ENCODE measurements at places on chromosomes 16 and 17.

GRCh38 chr16:15435216-15435864, 952 bp downstream of the BMERB1 start:
- H3K27me3 ChIP-seq, result peaks cover 20% of the 10 kb centered on the region
- DNase-seq, result peak; percentile 5
- H3K4me3 ChIP-seq, result peak overlapping the region; percentile 82
- peaks cover 12% of the 10 kb centered on the region for H3K4me1 ChIP-seq

DNA sequence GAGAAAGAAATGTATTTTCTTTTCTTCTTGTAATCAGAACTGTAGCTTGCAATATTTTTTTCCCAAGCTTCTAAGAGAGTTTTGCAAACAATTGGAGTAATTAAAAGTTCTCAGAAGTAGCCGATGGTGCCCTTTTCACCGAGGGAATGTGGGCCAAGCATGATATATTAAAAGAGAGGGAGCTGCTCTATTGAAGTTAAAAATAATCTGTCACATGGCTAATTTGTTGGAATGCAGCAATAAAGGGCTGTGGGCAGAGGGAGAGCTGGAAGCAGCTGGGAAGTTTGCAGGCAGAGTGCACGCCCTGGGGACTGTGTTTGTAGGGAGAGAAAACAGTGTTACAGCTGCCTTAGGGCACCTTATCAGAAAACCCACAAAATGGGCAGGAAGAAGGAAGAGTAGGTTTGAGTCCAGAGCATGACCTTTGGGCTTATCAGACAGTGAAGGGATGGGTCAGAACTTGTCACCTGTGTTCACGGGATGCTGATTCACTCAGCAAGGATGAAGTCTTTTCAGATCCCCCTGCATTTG, 18.5 kb upstream of the TERF2 start:
- H3K36me3 ChIP-seq, result no peaks in the 10 kb centered on the region
- H3K4me1 ChIP-seq, result peaks cover 9% of the 10 kb centered on the region
- H3K27ac ChIP-seq, result no peak overlapping the region
- DNase-seq, result no peak
- no peak overlapping the region for H3K4me3 ChIP-seq

GRCh38 chr17:38554430-38555350, 51.1 kb downstream of the SRCIN1 start:
- H3K4me1 ChIP-seq, result peaks cover 16% of the 10 kb centered on the region
- H3K4me3 ChIP-seq, result no peak overlapping the region
- DNase-seq, result no peak
- no peaks in the 10 kb centered on the region for H3K36me3 ChIP-seq

- no peaks in the 10 kb centered on the region for H3K27me3 ChIP-seq
- no peak for DNase-seq
- H3K27ac ChIP-seq, result no peak overlapping the region
- H3K4me1 ChIP-seq, result no peaks in the 10 kb centered on the region
- H3K4me3 ChIP-seq, result no peak overlapping the region
Measured at GRCh38 chr17:321386-321941, 31.1 kb downstream of the RPH3AL start.

- peaks cover 56% of the 10 kb centered on the region for H3K36me3 ChIP-seq
- no peak overlapping the region for H3K27ac ChIP-seq
- H3K4me3 ChIP-seq, result no peak overlapping the region
Measured at GRCh38 chr16:68179855-68180254, 56.1 kb downstream of the ESRP2 start.

- no peaks in the 10 kb centered on the region for H3K4me1 ChIP-seq
- H3K27ac ChIP-seq, result no peak overlapping the region
- no peak for DNase-seq
Measured at GRCh38 chr16:55047331-55047730, 116.7 kb downstream of the IRX5 start.

GRCh38 chr16:23642246-23642774, 1.0 kb downstream of the DCTN5 start:
- peaks cover 43% of the 10 kb centered on the region for H3K36me3 ChIP-seq
- no peak for DNase-seq
- no peaks in the 10 kb centered on the region for H3K27me3 ChIP-seq
- H3K27ac ChIP-seq, result peak overlapping the region; percentile 96
- H3K4me3 ChIP-seq, result peak overlapping the region; percentile 100

- H3K36me3 ChIP-seq, result no peaks in the 10 kb centered on the region
- H3K27ac ChIP-seq, result no peak overlapping the region
- H3K27me3 ChIP-seq, result peaks cover 20% of the 10 kb centered on the region
Measured at GRCh38 chr17:34894964-34895363, 66.3 kb downstream of the CCT6B start.

DNA sequence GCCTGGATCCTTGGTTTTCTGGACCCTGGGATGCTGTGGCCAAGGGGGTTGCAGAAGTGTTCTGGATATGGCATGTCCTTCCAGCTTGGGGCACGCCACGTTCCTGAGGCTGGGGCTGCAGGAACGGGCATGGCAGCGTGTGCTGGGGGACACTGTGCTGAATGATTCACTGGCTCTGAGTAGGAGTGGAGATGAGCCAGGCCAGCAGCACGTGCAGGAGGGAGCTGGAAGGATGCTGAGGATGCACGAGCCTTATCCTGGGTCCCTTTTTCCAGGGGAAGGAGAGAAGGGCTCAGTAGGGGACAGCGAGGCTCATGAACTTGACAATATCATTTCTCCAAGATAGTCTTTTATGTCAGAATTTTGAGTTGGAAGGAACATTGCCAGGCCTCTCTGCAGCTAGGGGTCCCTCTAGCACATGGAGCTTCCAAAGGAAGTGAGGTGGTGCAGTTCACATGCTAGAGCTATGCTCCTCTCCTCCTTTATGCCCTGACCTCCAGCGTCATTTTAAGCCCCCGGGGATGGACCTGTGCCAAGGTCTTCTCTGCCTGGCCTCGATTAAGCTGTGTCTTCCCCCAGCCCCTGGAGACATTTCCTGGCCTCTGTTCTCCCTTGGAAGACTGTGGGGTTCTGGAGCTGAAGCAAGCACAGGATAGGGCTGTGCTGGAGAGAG, 125.9 kb downstream of the OR1D5 start:
- DNase-seq, result no peak
- H3K36me3 ChIP-seq, result no peaks in the 10 kb centered on the region
- H3K27me3 ChIP-seq, result no peaks in the 10 kb centered on the region

DNA sequence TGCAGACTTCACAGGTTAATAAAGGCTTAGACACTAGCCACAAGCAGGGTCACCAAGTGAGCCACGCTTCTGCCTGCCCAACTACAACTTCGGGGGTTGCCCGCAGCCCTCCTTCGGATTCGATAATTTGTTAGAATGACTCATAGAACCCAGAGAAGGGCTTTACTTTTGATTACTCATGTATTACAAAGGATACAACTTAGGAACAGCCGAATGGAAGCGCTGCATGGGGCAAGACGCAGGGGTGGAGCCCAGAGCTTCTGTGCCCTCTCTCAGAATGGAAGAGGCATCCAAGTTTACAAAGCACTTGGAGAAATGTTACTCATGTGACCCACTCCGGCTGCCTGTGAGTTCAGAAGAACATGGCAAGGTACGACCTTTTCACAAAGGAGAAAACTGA, 7.5 kb upstream of the CDH5 start:
- H3K4me3 ChIP-seq, result no peak overlapping the region
- no peak overlapping the region for H3K27ac ChIP-seq
- no peak for DNase-seq
- no peaks in the 10 kb centered on the region for H3K36me3 ChIP-seq

DNA sequence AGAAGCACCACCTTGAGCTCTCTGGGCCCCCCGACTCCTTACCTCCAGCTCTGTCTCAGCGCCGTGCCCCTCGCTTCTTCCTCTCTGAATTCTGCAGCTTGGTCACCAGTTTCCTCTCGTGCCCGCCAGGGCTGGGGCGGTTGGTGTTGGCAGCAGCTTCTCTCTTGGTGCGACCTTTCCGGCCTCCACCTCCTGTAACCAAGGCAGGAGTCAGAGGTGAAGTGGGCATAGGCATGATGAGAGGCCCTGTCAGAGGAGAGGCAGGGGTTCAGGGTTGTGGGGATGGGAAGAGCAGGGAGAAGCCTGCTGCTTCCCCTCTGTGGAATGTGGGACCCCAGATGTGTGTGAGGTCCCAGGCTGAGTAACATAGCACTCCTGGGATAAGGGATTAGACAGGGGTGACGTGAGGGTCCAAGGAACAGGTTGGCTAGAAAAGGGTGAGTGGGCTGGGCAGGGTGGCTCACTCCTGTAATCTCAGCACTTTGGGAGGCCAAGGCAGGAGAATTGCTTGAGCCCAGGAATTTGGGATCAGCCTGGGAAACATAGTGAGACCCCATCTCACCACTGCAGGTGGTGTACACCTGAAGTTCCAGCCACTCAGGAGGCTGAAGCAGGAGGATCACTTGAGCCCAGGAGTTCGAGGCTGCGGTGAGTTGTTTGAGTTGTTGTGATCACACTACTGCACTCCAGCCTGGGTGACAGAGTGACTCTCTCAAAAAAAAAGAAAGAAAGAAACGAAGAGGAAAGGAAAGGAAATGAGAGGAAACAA, 626 bp downstream of the NUPR1 start:
- no peaks in the 10 kb centered on the region for H3K36me3 ChIP-seq
- H3K4me1 ChIP-seq, result peaks cover 30% of the 10 kb centered on the region
- no peak overlapping the region for H3K27ac ChIP-seq
- H3K27me3 ChIP-seq, result no peaks in the 10 kb centered on the region

DNA sequence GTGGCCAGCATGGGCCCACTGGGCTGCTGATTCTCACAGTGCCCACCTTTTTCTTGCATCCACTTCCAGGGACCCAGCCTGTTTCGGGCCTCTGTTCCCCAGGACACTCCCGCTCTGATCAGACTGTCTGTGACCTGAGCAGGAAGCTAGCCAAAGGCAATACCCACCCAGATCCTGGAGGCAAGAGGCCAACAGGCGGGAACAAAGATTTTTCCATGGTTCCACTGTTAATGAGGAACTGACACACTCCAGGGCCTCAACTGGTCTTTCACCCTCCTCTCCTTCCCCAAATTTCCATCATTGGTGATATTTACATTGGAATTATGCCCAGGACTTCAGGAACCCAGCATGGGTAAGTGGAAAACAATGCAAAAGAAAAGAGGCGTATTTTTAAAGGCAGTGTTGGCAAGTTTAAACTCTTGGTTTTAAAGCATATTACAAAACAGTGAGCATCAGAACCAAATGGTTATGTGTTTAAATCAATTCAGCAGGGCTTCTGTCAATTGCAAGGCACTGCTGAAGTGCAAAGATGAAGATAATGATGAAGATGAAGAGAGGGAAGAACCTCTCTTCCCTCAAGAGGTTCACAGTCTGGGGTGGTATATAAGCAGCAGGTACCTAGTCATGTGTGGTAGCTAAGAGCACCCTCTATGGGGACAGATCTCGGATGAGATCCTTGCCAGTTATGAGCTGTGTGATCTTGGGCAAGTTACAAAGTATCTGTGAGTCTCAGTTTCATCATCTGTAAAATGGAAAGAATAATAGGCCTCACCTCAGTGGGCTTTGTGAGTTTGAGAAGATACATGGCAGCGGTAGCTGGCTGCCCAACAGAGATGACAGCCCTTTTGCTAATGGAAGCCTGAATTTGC, 14.4 kb upstream of the ATP2A3 start:
- no peak overlapping the region for H3K4me3 ChIP-seq
- no peaks in the 10 kb centered on the region for H3K36me3 ChIP-seq
- H3K4me1 ChIP-seq, result no peaks in the 10 kb centered on the region
- no peaks in the 10 kb centered on the region for H3K27me3 ChIP-seq
- no peak overlapping the region for H3K27ac ChIP-seq

GRCh38 chr16:31084584-31085302, 4.0 kb downstream of the PRSS53 start:
- peaks cover 8% of the 10 kb centered on the region for H3K36me3 ChIP-seq
- H3K4me3 ChIP-seq, result no peak overlapping the region
- no peaks in the 10 kb centered on the region for H3K27me3 ChIP-seq
- peaks cover 8% of the 10 kb centered on the region for H3K4me1 ChIP-seq

- H3K27me3 ChIP-seq, result no peaks in the 10 kb centered on the region
- H3K4me1 ChIP-seq, result no peaks in the 10 kb centered on the region
- no peak overlapping the region for H3K27ac ChIP-seq
- no peak overlapping the region for H3K4me3 ChIP-seq
- H3K36me3 ChIP-seq, result no peaks in the 10 kb centered on the region
Measured at GRCh38 chr16:1182950-1183907, 30.3 kb downstream of the CACNA1H start.

DNA sequence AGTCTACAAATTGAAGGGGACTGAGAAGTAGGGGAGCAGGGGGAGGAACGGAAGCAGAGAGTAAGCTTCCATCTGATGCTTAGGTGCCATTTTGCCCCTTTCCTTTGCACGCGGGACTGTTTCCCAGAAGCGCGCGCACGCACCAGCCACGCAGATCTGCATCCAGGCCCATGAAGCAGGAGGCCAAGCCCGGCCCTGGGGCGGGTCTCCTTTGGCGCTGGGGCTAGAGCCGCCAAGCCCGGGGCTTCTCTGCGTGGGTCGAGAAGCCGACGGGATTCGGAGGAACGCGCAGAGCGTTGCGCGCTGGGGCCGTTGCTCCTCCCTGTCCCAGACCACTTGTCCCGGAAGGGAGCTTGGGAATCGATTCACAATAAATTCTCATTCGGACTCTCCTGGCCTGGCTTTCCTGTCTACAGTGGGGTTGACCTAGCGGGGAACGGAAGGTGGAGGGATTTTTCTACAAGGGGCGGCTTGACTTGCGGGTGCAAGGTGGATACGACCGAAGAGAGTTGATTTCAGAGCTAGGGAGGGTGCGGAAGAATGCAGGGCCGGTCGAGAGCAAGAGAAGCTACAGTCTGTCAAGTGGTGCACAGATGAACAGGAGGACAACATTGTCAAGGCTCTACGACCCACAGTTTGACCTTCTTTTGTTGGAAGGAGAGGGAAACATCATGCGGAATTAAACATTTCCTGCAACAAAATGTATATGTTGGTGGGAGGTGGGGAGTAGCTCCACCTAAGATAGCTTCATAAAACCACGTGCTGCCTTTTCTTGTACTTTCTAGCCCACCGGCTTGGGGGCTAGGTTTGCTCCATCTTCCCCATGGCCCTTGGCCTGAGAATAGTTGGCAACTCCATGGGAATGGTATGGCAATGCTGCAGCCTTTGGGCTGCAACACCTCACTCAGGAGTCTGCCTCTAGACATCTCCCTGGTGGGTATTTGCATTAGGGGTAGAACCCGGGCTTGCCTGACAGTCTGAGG, 4.5 kb downstream of the HOXB9 start:
- DNase-seq, result no peak
- peaks cover 24% of the 10 kb centered on the region for H3K4me1 ChIP-seq
- H3K27me3 ChIP-seq, result peaks cover 74% of the 10 kb centered on the region
- H3K36me3 ChIP-seq, result no peaks in the 10 kb centered on the region

- peak overlapping the region; percentile 90 for H3K27ac ChIP-seq
- peak overlapping the region; percentile 83 for H3K4me3 ChIP-seq
- DNase-seq, result peak; percentile 71
- no peaks in the 10 kb centered on the region for H3K27me3 ChIP-seq
- H3K4me1 ChIP-seq, result peaks cover 17% of the 10 kb centered on the region
Measured at GRCh38 chr17:75130632-75131277, 787 bp downstream of the NT5C start.

GRCh38 chr16:15672514-15673167, 22.6 kb downstream of the NDE1 start:
- H3K27ac ChIP-seq, result peak overlapping the region; percentile 97
- peak; percentile 79 for DNase-seq
- H3K36me3 ChIP-seq, result peaks cover 48% of the 10 kb centered on the region
- no peaks in the 10 kb centered on the region for H3K27me3 ChIP-seq
- H3K4me3 ChIP-seq, result peak overlapping the region; percentile 56

- H3K4me3 ChIP-seq, result no peak overlapping the region
- no peaks in the 10 kb centered on the region for H3K27me3 ChIP-seq
- no peak overlapping the region for H3K27ac ChIP-seq
- no peak for DNase-seq
- peaks cover 14% of the 10 kb centered on the region for H3K4me1 ChIP-seq
Measured at GRCh38 chr17:4057731-4058130, 85.1 kb downstream of the ZZEF1 start.
